ENCODE measurements at places on chromosomes 1 and 21.
A peak's percentile ranks its signal among the peaks of the same experiment; 100 is the strongest.

DNA sequence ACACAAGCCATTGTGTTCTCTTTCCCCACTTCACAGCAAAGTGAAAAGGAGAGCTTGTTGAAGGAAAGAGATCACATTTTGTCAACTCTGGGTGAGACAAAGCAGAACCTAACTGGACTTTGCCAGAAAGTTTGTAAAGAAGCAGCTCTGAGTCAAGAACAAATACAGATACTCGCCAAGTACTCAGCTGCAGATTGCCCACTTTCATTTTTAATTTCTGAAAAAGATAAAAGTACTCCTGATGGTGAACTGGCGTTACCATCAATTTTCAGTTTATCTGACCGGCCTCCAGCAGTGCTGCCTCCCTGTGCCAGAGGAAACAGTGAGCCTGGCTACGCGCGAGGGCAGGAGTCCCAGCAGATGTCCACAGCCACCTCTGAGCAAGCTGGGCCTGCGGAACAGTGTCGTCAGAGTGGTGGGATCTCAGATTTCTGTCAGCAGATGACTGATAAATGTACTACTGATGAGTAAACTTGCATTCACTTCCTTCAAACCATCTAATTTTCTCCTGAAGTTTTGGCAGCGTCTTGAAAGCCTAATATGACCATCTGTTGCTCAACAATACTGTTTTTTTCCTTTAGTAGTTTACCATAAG is 43.7 kb downstream of the BACH1 start:
- peak; percentile 67 for DNase-seq
- peaks cover 48% of the 10 kb centered on the region for H3K4me1 ChIP-seq
- peaks cover 24% of the 10 kb centered on the region for H3K36me3 ChIP-seq
- no peaks in the 10 kb centered on the region for H3K27me3 ChIP-seq
- peak overlapping the region; percentile 74 for H3K27ac ChIP-seq

DNA sequence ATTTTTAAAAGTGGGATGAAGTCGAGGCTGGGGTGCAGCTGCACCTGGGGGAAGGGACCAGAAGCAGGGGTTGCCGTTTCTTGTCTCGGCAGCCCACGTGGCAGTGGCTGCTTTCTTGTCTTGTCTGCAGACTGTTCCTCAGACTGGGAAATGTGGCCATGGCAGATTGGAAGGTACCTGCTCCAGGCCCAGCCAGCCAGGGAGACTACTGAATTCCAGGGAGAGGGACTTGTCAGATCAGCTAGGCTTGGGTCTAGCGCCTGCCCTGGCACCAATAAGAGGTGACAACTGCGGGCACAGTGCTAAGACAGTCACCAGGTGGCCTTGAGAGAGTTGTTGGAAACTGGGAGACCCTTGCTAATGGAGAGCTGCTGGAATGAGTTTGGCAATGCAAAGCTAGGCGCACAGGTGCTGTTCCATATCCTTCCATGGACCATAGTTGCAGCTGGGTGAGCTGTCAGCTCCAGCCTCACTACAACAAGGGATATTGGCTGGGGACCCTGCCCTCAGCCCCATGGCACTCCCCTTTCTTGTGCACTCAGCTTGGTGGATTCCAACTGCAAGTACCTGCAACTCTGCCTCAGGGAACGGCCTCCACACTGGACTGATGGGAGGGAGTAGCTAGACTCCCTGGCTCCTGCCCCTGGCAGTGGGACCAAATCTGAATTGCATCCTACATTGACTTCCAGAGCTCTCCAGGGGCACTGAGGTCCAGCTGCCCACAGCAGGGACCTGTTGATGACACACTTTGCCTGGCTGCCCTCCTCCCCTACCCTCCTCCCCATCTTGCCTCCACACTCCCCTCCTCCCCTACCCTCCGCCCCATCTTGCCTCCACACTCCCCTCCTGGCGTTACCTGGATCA is 9.9 kb upstream of the IL22RA1 start:
- DNase-seq = no peak
- H3K36me3 ChIP-seq = peaks cover 2% of the 10 kb centered on the region
- peaks cover 19% of the 10 kb centered on the region for H3K4me1 ChIP-seq
- no peak overlapping the region for H3K4me3 ChIP-seq
- H3K27ac ChIP-seq = no peak overlapping the region

DNA sequence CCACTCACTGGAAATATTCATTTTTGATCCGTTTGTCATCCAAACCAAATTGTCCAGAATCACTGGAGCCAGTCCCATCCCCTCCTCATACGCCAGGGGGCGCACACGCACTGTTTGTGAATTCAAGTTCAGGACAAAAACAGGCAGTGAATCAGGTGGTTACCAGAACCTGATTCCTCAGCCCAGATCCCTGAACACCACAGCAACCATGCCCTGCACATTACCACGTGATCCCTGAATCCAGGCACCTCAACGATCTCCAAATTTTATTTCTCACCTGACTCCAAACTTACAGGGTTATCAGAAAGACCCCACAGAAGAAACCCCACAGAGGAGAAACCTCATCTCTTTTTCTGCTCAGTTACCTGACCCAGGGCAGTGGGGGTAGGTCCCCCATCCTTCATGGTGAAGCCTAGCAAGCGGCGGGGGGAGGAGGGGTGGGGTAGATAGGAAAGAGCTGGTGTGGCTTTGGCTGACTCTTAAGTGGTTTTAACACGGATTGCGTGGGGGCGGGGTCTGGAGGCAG is 1.4 kb upstream of the PTPRF start:
- H3K36me3 ChIP-seq = no peaks in the 10 kb centered on the region
- H3K27ac ChIP-seq = no peak overlapping the region
- H3K4me1 ChIP-seq = peaks cover 22% of the 10 kb centered on the region
- H3K27me3 ChIP-seq = peaks cover 38% of the 10 kb centered on the region

DNA sequence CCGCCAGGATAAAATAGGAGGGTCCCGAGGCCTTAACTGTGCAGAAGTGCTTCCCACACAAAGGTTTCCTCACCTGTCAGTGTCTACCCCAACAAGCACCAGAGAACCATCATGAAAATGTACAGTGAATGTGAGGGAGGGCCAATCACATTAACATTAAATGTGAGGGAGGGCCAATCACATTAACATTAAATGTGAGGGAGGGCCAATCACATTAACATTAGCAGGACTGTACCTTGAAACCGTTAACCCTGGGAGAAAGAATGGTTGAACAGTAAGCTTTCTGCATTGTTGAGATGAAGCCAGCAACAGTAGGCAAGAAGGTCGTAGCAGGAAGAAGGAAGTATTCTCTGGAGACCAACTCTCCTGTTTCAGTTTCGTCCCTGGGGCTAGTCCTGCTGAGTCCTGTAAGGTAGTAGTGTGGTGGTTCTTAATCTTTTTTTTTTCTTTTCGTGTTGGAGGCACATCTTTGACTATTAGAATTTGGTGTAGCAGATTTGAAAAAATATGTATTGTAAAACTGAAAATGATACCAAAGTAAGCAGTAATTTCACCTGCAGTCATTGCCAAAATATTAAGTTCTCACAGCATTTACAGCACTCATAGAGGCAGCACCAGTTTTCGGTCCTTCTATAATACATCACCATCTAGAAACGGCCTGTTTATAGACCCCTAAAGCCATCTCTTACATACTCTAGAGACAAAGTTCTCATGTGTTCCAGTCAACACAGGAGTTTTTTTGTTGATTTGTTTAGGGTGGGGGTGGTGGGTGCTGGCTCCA is 98.6 kb upstream of the PPP2R5A start:
- peaks cover 13% of the 10 kb centered on the region for H3K4me1 ChIP-seq
- no peak overlapping the region for H3K4me3 ChIP-seq
- no peaks in the 10 kb centered on the region for H3K36me3 ChIP-seq
- no peaks in the 10 kb centered on the region for H3K27me3 ChIP-seq

DNA sequence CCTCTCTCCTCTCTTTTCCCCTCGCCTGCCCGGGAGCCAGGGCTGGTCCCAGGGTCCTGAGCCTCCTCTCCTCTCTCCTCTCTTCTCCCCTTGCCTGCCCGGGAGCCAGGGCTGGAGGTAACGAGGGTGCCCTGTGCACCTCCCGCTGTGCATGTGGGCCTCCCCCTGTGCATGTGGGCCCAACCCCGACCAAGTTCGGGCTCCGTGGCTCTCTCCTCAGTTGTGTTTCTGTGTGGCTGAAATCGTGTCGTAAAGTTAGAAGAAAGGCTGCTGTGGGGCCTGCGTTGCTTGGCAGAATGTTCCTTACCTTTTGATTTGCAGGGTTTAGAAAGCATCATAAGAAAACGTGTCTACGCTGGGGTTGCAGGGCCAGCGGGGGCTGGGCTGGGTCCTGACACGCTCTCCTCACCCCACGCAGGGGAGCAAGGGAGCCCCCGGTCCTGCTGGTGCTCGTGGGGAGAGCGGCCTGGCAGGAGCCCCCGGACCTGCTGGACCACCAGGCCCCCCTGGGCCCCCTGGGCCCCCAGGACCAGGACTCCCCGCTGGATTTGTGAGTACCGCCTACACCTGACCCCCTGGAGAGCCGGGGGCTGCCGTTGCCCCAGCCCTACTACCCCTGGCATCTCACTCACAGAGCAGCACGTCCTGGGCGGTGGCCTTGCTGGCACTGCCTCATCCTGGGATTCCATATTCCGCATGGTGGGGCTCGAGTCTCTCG is 55.6 kb downstream of the SLC19A1 start:
- DNase-seq = no peak
- no peak overlapping the region for H3K4me3 ChIP-seq
- H3K36me3 ChIP-seq = no peaks in the 10 kb centered on the region
- H3K27ac ChIP-seq = no peak overlapping the region

GRCh38 chr1:155960081-155960745 is 18.1 kb downstream of the ARHGEF2 start:
- H3K4me3 ChIP-seq = no peak overlapping the region
- peaks cover 69% of the 10 kb centered on the region for H3K36me3 ChIP-seq
- no peaks in the 10 kb centered on the region for H3K27me3 ChIP-seq
- H3K27ac ChIP-seq = peak overlapping the region; percentile 71
- no peak for DNase-seq

- DNase-seq = no peak
- no peaks in the 10 kb centered on the region for H3K4me1 ChIP-seq
- no peak overlapping the region for H3K4me3 ChIP-seq
- H3K27ac ChIP-seq = no peak overlapping the region
These were observed 43.5 kb downstream of the ALPL start for GRCh38 chr1:21552715-21553114.

DNA sequence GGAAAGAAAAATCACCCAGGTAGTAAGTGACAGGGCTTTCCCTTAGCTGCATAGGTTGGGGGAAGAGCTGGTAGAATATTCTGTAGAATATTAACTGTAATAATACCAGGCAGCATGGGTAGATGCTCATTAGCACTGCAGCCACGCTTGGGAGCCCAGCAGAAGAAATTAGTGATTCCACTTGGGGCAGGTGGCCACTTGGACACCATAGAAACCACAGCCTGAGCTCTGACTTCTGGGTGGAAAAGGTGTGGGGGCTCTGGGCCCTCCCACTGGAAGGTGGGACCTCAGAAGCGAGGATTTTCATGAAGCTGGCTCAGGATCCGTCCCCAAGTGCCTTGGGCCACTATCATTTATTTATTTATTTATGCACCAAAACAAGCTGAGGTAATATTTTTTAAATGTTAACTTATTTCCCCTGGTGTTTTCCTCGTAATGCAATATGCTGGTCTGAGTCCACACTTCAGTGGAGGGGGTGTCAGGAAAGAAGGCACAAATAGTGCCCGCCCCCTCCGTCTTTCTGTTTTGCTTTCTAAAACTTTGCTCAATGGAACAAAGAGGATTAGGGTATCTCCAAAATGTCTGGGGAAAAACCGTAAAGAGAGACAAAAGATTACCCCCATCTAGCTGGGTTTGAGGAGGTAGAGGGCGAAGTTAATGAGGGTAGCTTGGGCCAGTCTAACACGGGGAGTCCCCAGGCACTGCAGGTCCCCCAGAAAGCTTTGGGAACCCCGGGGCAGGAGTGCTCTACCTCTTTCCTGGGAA is 75.2 kb upstream of the GADD45A start:
- peaks cover 2% of the 10 kb centered on the region for H3K4me1 ChIP-seq
- H3K27ac ChIP-seq = no peak overlapping the region
- no peaks in the 10 kb centered on the region for H3K36me3 ChIP-seq
- DNase-seq = no peak
- H3K4me3 ChIP-seq = no peak overlapping the region

DNA sequence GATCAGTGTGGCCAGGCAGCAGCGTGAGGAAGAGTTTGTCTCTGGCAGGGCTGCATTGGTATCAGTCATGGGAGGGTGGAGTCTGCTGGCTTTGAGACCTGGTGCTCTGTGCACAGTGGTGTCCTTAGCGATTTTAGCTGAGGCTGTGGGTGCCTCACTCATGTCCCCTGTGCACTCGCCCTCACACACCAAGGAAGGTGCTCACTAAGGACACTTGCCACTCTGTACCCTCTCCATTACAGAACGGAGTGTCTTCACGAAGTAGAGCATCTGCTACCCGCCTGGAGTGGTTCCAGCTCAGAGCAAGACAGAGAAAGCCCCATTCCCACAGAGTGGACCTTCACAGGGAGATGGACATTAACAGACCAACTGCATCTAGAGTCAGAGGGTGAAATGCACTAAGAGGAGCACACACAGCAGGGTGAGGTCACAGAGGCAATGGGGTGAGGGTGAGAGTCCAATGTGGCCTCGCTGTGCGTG is 117.9 kb downstream of the MATN1 start:
- DNase-seq = no peak
- H3K36me3 ChIP-seq = no peaks in the 10 kb centered on the region
- H3K27me3 ChIP-seq = peaks cover 10% of the 10 kb centered on the region
- no peak overlapping the region for H3K27ac ChIP-seq
- H3K4me3 ChIP-seq = no peak overlapping the region
- no peaks in the 10 kb centered on the region for H3K4me1 ChIP-seq

GRCh38 chr1:36225283-36225899 is 1.1 kb downstream of the THRAP3 start:
- no peaks in the 10 kb centered on the region for H3K27me3 ChIP-seq
- peak overlapping the region; percentile 99 for H3K27ac ChIP-seq
- H3K36me3 ChIP-seq = peaks cover 32% of the 10 kb centered on the region
- DNase-seq = no peak
- peaks cover 38% of the 10 kb centered on the region for H3K4me1 ChIP-seq

GRCh38 chr1:212637902-212638301 is 29.3 kb downstream of the ATF3 start:
- H3K4me3 ChIP-seq = no peak overlapping the region
- DNase-seq = no peak
- H3K36me3 ChIP-seq = no peaks in the 10 kb centered on the region
- no peak overlapping the region for H3K27ac ChIP-seq
- H3K4me1 ChIP-seq = peaks cover 31% of the 10 kb centered on the region

DNA sequence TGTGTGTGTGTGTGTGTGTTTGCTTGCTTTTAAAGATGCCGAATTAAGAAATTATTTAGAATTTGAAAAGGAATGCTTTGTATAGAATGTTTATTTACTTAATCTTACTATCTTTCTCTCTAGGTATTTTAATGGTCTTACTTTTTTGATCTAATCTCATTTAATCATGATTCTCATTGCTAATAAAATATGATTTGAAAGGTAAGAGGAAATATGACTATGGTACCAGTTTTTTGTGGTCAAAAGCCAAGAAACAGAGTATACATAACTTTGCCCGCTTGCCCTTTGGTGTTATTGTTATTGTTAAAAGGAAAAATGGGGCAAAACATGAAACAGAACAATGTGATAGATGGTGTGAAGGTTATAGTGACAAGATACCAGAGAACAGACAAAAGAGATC is 74.6 kb downstream of the RPS6KC1 start:
- H3K4me3 ChIP-seq = no peak overlapping the region
- peaks cover 1% of the 10 kb centered on the region for H3K36me3 ChIP-seq
- H3K27ac ChIP-seq = no peak overlapping the region
- H3K4me1 ChIP-seq = no peaks in the 10 kb centered on the region
- DNase-seq = no peak

- H3K27ac ChIP-seq = no peak overlapping the region
- H3K27me3 ChIP-seq = peaks cover 13% of the 10 kb centered on the region
- DNase-seq = no peak
- H3K4me3 ChIP-seq = no peak overlapping the region
- H3K36me3 ChIP-seq = no peaks in the 10 kb centered on the region
These were observed 784 bp downstream of the AGT start for GRCh38 chr1:230713138-230713537.

Data from activated naive CD8-positive, alpha-beta T cell treated with anti-CD3 and anti-CD28 coated beads, Interleukin-2, amount 50 U/mL, for 24 hours (primary cell).